T-cell (primary cell): ENCODE measurements at places on chromosomes 7 and 10. TPM values are rescaled to one million over a fixed set of nuclear protein-coding genes. Genes with fewer than 3 reads are reported as not detected.

The LHPP gene
- 21.0 TPM for total RNA-seq

- no peak overlapping the region for H3K27ac ChIP-seq
- H3K4me1 ChIP-seq: no peaks in the 10 kb centered on the region
- no peak overlapping the region for H3K4me3 ChIP-seq
Observed at GRCh38 chr10:95395947-95396449, 105.2 kb upstream of the PDLIM1 start.

GRCh38 chr10:18340496-18341051 is 200.3 kb downstream of the CACNB2 start:
- no peak overlapping the region for H3K27ac ChIP-seq
- no peaks in the 10 kb centered on the region for H3K36me3 ChIP-seq
- no peak overlapping the region for H3K4me3 ChIP-seq
- DNase-seq: no peak
- no peaks in the 10 kb centered on the region for H3K4me1 ChIP-seq

DNA sequence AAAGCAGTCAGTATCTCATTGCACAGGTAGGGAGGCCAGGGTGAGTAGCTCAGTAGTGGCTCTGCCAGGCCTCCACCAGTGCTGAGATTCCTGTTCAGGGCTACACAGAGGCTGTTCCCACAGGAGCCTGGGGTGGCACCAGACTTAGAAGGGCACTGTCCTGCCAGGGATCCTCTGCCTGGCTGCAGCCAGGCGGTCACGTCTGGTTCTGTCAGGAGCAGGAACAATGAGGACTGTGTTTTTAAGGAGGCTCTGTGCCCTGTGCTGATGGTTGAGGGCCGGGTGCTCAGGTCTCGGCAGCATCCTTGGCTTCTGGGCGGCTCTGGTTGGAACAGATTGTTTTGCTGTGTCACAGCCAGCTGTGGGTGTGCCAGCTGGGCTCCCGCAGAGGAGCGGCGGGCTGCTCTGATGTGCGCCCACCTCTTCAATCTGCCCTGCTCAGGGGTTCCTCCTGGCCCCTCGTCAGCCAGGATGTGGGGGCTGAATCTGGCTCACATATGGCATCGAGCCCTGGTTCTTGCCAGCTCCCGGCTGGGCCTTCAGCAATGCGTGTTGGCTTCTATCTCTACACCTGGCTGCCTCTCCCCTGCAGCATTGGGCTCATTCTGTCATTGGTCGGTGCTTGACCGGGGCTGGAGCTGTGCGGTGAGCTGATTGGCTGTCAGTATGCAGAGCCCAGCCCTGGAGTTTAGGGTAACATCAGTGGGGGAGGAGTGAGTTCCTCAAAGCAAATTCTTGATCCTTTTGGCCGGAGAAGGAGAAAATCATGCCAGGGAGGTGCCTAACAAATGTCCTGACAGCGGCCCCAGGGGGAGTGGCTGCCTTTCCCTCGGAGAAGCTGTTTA is 41.2 kb downstream of the TACR2 start:
- H3K27ac ChIP-seq: no peak overlapping the region
- H3K4me1 ChIP-seq: no peaks in the 10 kb centered on the region
- DNase-seq: no peak
- H3K27me3 ChIP-seq: no peaks in the 10 kb centered on the region

GRCh38 chr10:97025613-97026242 is 160.0 kb downstream of the SLIT1 start:
- H3K36me3 ChIP-seq: no peaks in the 10 kb centered on the region
- peak; percentile 37 for DNase-seq
- H3K4me1 ChIP-seq: no peaks in the 10 kb centered on the region
- no peak overlapping the region for H3K4me3 ChIP-seq
- H3K27me3 ChIP-seq: no peaks in the 10 kb centered on the region
- no peak overlapping the region for H3K27ac ChIP-seq

GRCh38 chr10:12637649-12638048 is 288.3 kb downstream of the CAMK1D start:
- H3K4me3 ChIP-seq: no peak overlapping the region
- no peak overlapping the region for H3K27ac ChIP-seq
- no peaks in the 10 kb centered on the region for H3K27me3 ChIP-seq
- no peak for DNase-seq
- no peaks in the 10 kb centered on the region for H3K36me3 ChIP-seq
- peaks cover 19% of the 10 kb centered on the region for H3K4me1 ChIP-seq

The SLC25A40 gene
- total RNA-seq: 26.9 TPM

GRCh38 chr7:45224832-45225231 is 67.2 kb downstream of the RAMP3 start:
- no peaks in the 10 kb centered on the region for H3K36me3 ChIP-seq
- no peak for DNase-seq
- H3K27me3 ChIP-seq: no peaks in the 10 kb centered on the region
- no peaks in the 10 kb centered on the region for H3K4me1 ChIP-seq
- H3K27ac ChIP-seq: no peak overlapping the region
- H3K4me3 ChIP-seq: no peak overlapping the region

GRCh38 chr7:100476903-100477870 is 1.8 kb downstream of the TSC22D4 start:
- H3K4me1 ChIP-seq: peaks cover 66% of the 10 kb centered on the region
- H3K27ac ChIP-seq: peak overlapping the region; percentile 66
- H3K36me3 ChIP-seq: peaks cover 45% of the 10 kb centered on the region
- peaks cover 3% of the 10 kb centered on the region for H3K27me3 ChIP-seq

DNA sequence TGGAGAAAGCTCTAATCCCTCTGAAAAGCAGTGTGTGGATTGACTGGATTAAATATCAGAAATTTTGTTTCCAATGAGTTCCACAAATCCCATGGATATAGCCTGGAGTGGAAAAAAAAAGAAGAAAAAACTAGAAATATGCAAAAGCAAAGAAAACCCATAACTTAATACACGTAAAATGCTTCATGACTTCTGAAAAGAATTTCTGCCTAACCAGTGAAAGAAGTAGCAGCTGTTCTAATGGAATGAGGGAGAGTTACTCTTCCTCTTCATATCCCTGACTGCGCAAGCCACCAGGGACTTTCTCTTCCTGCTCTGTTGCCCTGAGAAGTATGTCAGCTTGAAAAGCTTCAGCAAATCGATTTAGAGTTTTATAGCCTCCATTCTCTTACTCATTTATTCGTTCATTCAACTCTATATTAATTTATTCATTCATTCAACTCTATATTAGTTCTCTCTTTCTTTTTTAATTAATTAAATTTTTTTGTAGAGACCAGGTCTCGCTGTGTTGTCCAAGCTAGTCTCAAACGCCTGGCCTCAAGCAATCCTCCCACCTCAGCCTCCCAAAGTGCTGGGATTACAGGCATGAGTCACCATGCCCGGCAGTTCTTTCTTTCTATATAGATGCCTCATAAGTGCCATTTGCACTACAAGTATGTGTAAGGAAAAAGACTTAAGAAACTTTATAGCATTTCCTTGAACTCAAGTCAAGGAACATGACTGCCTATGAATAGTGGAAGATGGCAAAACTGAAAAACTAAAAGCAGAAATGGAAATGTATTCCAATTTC is 447.3 kb upstream of the NRP1 start:
- DNase-seq: no peak
- H3K27me3 ChIP-seq: no peaks in the 10 kb centered on the region
- no peaks in the 10 kb centered on the region for H3K36me3 ChIP-seq
- H3K4me1 ChIP-seq: no peaks in the 10 kb centered on the region
- no peak overlapping the region for H3K27ac ChIP-seq

DNA sequence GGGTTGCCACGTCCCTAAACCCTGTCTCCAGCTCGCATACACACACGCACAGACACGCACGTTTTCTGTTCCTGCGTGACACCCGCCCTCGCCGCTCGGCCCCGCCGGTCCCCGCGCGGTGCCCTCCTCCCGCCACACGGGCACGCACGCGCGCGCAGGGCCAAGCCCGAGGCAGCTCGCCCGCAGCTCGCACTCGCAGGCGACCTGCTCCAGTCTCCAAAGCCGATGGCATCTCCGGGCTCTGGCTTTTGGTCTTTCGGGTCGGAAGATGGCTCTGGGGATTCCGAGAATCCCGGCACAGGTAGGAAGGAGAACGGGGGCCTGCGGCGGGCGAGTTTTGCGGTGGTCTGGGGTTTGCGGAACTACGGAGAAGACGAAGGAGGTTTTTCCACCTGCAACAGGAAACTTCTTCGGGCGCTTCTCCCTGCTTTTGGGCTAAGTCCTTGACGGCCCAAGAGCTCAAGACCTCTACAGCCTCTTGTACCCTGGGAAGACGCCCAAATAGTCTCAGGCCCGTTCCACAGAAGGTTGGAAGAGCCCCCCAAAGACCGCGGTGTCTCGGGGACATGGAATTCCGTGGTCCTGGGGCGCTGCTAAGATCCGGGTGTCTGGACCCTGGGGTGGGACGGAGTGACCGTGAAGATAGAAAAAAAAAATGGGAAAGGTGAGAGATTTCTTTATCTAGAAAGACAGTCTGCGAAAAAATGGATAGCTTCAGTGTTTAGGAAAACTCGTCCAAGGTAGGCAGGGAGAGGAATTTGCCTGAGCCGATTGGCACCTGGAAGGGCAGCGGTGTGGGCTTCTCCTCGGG is at the start of gene GAD2:
TSS of gene GAD2 (plus strand) at position 190 of the 811 bp plus-strand sequence. CDS start at position 226, 36 bp downstream.
- H3K4me3 ChIP-seq: peak within 1 kb of the TSS; percentile 62
- H3K27me3 ChIP-seq: peaks cover 68% of the 10 kb centered on the region
- peaks cover 2% of the 10 kb centered on the region for H3K4me1 ChIP-seq

The KLLN gene
- total RNA-seq: 0.50 TPM

The ETV1 gene
- total RNA-seq: not detected

DNA sequence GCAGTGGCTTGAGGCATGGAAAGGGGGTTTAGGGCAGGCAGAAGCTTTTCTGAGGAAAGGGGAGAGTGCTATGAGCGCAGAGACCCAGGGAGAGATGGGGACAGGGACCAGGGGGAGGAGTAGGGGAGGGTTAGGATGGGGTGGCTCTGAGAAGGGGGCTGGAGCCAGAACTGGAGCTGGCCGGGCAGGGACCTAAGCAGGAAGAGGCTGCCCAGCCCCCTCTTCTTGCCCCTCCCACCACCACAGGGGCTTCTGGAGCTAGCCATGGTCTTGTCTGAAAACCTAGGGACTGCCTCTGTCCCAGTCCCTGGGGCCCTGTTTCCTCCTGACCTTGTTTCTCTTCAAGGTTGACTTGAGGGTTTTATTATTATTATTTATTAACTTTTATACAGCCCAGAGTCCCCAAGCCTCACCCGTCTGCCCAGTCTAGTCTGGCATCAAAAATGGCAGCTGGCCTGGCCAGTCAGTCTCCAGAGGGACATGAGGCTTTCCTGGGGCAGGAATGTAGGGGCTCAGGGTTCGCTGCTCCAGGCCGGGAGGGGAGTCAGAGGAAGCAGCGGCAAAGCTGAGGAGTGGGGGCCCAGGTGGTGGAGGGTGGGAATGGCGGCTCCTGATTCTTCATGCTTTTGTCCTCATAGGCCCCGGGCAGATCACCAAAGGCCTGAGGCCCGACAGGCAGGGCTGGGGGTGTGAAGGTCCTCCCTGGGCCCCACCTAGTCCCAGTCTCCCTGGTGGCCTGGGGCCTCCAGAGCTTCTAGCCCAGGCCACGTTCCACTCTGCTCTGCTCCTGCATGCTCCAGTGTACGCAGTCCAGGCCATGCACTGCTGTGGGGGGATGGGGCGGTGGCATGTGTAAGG is 5.7 kb downstream of the TRIM8 start:
- H3K4me1 ChIP-seq: peaks cover 67% of the 10 kb centered on the region
- DNase-seq: no peak
- H3K4me3 ChIP-seq: peak overlapping the region; percentile 25
- H3K27ac ChIP-seq: peak overlapping the region; percentile 60
- no peaks in the 10 kb centered on the region for H3K27me3 ChIP-seq
- H3K36me3 ChIP-seq: peaks cover 2% of the 10 kb centered on the region

DNA sequence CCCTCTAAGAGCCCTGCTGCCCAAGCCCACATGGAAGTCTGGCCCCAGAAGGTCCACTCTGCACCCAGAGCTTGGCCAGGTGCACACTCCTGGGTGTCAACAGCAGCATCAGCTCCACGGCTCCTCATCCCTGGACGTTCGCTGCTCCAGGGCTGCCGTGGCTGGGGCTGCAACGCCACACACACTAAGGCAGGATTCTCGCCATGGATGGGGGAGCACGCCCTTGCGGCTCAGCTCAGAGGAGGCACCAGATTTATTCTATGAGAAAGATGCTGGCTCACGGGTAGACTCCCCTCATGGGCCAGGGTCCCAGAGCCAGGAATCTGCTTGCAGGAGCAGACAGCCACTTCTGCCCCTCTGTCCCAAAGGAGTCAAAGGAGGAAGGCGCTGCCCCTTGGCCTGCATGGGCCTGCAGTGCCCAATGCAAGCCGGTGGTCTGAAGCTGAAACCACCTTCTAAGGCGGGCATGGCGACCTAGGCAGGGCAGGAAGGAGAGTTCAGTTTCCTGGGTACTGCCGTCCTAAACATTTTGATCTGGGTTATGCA is 42.1 kb downstream of the CFAP46 start:
- no peak overlapping the region for H3K27ac ChIP-seq
- H3K4me1 ChIP-seq: no peaks in the 10 kb centered on the region
- DNase-seq: no peak
- no peak overlapping the region for H3K4me3 ChIP-seq

- no peak overlapping the region for H3K27ac ChIP-seq
- no peaks in the 10 kb centered on the region for H3K36me3 ChIP-seq
- no peak for DNase-seq
- peaks cover 3% of the 10 kb centered on the region for H3K4me1 ChIP-seq
Observed at GRCh38 chr10:12480440-12480839, 131.1 kb downstream of the CAMK1D start.

GRCh38 chr10:52322323-52322722 is 8.2 kb downstream of the DKK1 start:
- peaks cover 2% of the 10 kb centered on the region for H3K27me3 ChIP-seq
- H3K4me1 ChIP-seq: no peaks in the 10 kb centered on the region
- no peak overlapping the region for H3K4me3 ChIP-seq
- DNase-seq: no peak
- no peak overlapping the region for H3K27ac ChIP-seq

The EEPD1 gene
- total RNA-seq: 2.7 TPM

GRCh38 chr10:108904163-108904838 is 1019.0 kb downstream of the XPNPEP1 start:
- H3K4me1 ChIP-seq: no peaks in the 10 kb centered on the region
- no peaks in the 10 kb centered on the region for H3K27me3 ChIP-seq
- H3K36me3 ChIP-seq: no peaks in the 10 kb centered on the region
- H3K4me3 ChIP-seq: no peak overlapping the region

DNA sequence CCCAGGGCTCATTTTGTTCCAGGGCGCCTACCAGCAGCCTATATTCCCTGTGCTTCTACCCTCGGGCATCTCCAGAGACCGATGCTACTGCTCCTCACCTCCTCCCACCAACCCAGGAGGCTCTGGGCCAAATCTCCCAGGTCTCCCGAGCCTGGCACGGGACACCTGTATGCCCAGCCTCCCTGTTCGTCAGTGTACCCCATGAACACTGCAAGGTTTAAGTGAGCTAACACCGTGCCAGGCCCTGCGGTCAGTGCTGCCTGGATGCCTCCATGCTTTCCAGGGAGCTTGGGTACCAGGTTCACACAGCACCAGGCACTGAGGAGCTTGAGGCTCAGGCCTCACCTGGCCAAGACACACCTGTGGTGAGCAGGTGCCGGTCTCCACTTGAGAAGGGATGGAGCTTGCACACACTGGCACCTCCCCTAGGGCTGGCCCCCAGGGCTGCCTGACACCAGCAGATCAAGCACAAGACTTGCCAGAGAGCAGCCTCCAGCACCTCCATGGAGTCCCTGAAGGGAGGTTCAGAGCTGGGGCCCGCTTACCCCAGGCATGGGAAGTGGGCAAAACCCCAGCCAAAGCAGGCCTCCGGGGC is 80.3 kb downstream of the FAM53B start:
- H3K4me3 ChIP-seq: no peak overlapping the region
- peaks cover 11% of the 10 kb centered on the region for H3K36me3 ChIP-seq
- H3K27ac ChIP-seq: no peak overlapping the region
- H3K27me3 ChIP-seq: no peaks in the 10 kb centered on the region
- peaks cover 6% of the 10 kb centered on the region for H3K4me1 ChIP-seq
- DNase-seq: no peak

The ZNF365 gene
- 3.6 TPM for total RNA-seq

The FXYD4 gene
- total RNA-seq: not detected

- DNase-seq: no peak
- no peak overlapping the region for H3K27ac ChIP-seq
- H3K4me3 ChIP-seq: no peak overlapping the region
- H3K27me3 ChIP-seq: no peaks in the 10 kb centered on the region
- H3K36me3 ChIP-seq: no peaks in the 10 kb centered on the region
- H3K4me1 ChIP-seq: no peaks in the 10 kb centered on the region
Observed at GRCh38 chr7:15057272-15057671, 154.7 kb upstream of the DGKB start.
